ENCODE measurements at places on chromosomes 4 and X.

DNA sequence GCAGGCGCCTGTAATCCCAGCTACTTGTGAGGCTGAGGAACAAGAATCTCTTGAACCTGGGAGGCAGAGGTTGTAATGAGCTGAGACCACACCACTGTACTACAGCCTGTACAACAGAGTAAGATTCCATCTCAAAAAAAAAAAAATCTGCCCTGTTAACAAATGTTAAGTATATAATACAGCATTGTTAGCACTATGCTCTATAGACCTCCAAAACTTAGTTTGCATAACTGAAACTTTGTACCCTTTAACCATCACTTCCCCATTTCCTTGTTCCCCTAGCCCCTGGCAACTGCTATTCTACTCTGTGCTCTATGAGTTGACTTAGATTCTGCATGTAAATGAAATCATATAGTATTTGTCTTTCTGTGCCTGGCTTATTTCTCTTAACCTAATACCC lies 76.7 kb downstream of the TAB3 start:
- DNase-seq: no peak

- DNase-seq: no peak
These were observed 30.3 kb downstream of the AREG start for GRCh38 chr4:74475091-74475800.

GRCh38 chr4:168885400-168885799 lies 124.7 kb downstream of the CBR4 start:
- no peak for DNase-seq

- DNase-seq: no peak
These were observed 16.1 kb upstream of the TASL start for GRCh38 chrX:30593440-30594200.

DNA sequence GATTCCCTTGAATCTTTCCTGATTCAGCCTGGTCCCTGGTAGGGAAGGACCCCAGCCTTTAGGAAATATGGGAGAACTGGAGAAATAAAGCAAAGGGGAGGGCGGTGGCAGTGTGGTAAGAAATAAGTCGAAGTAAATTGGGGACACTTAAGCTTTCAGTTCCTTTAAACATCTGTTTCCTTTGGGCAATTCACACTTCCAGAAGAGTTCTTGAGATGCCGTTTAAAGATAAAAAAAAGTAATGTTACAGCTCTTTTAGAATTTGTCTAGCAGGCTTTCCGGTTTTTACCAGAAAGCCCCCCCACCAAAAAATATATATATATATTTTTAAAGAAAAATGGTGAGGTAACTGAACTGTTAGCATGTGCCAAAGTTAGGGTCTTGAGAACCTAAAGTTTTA lies 46.6 kb downstream of the TSPAN7 start:
- no peak for DNase-seq

DNA sequence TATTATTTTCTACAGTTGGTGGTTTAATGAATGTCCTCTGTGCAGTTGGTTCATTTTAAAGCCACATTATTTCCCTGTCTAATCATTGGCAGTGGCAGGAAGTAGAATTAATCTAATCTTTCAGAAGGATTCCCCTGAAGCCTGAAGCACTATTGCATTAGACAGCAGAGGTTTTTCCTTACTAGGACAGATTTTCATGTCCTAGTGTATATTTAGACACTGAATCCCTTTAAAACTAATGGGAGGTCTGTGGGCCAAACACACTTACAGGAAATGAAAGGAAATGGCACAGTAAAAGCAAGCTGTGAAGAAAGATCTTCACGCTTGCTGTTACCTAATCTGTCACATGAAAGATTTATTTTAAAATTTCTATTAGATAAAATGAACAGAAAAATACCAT lies 165.2 kb downstream of the SLC39A8 start:
- DNase-seq: no peak

GRCh38 chr4:110808351-110808878 lies 185.5 kb upstream of the PITX2 start:
- DNase-seq: no peak

DNA sequence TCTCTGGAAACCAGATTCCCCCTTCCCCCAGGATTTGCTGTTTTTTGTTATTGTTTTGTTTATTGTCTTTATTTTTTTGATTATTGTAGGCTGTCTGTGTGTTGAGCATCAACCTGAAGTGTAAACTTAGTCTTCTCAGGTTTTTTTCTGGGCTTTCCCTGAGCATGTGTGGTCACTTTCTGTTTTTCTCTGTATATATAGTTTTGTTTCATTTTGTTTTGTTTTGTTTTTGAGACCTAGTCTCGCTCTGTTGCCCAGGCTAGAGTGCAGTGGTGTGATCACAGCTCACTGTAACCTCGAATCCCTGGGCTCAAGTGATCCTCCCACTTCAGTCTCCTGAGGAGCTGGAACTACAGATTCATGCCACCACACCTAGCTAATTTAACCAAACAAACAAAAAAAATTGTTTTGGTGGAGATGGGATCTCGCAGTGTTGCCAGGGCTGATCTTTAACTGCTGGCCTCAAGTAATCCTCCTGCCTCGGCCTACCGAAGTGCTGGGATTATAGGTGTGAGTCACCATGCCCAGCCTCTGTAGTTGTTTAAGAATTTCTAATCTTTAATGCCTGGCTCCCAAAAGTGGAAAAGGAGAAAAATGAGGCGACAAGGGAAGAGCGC lies 9.1 kb downstream of the IL13RA1 start:
- no peak for DNase-seq

DNA sequence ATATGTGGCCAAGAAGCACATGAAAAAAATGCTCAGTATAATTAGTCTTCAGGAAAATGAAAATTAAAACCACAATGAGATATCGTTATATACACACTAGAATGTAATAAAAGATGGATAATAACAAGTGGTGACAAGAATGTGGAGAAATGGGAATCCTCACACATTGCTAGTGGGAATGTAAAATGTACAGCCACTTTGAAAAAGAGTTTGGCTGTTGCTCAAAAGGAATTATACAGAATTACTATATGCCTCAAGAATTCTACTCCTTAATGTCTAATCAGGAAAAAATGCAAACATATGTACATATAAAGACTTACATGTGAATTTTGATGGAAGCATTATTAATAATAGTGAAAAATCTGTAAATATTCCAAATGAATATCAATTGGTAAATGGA lies 102.2 kb downstream of the SPCS3 start:
- no peak for DNase-seq

DNA sequence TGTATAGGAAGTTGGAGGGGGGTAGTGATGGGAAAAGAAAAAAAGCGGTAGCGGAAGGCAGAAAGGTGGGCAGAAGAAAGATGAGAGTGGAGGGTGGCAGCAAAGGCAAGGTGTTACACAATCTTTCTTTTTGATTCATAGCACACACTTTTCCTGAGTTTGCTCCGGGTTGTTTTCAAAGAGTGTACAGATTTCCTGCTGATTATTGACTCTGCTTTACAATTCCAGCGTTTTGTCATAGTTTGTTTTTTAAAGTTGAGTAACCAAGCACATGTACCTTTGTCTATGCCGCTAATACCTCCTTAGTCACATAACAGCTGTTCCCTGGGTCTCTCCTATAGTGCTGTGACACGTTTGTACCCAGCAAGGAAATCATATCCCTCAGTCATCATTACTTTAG lies 50.3 kb downstream of the AGA start:
- DNase-seq: no peak

- DNase-seq: no peak
These were observed 2.3 kb downstream of the FRMPD3 start for GRCh38 chrX:107451731-107452130.

DNA sequence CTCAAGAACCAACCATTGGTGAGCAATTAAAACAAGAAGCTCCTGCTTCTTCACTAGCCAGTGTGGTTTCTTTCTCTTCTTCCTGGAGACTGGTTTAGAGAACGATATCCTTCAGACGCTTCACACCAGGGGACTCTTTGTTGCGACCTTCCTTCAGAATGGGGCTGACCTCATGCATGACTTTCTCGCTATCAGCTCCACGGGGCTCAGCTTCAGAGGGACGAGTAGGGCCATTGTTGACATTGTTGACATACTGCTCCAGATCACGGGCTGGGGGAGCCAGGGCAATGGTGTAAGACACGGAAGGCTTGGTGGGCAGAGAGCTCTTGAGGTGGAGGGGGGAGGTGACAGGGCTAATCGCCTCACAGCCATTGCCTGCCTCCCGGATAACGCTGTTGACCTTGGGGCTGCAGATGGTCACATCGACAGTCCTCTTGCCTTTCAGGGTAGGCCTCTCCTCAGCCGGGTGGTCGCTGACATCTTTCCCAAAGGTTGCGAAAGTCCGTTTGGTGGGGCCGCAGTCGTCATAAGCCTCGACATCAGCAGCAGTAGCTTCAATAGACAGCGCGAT lies 113.8 kb downstream of the PCDH19 start:
- DNase-seq: no peak
